ENCODE measurements at places on chromosomes 1 and 21.

DNA sequence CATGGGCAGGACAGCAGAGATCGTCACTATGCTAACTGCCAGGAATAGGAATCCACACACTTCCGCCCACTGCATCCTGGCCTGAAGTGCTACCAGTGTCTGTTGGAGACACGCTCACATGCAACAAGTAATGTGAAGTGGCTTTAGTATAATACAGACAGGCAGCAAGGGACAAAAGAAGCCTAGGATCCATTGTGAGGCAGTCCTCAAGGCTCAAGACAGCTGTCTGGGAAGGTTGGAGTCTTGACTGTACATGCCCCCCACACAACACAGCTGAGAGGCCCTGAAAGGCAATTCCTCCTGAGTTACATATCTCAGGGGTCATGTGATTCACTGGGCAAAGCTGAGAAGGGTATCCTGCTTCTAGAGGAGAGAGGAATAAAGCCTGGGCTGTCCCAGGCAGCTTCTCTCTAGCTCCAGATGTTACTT is 39.9 kb upstream of the CD1D start:
- DNase-seq = no peak

- DNase-seq = no peak
Observed at GRCh38 chr1:43441166-43441893, 12.4 kb downstream of the HYI start.

GRCh38 chr21:43611598-43612369 is 47.5 kb downstream of the HSF2BP start:
- DNase-seq = no peak

GRCh38 chr1:223337174-223337869 is 26.7 kb downstream of the SUSD4 start:
- DNase-seq = no peak
